ENCODE measurements at places on chromosomes 1 and 21.

DNA sequence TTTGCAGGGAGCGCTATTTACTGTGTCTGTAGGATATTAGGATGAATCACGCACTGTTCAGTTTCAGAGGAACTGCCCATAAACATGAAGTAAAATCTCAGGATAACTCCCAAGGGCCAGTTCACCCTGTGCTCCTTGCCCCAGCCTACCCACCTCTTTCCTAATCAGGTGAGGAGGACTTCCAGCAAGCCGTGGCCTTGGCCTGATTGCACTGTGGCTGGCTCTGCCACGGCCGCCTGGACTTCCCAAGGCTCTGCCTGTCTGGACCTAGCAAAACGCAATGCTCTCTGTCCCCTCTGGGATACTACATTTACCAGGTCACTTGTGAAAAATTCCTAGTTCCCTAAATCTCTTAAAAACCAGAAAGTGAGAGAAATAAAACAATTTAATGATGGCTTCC, 7.4 kb upstream of the ASCL5 start:
- no peak for DNase-seq

DNA sequence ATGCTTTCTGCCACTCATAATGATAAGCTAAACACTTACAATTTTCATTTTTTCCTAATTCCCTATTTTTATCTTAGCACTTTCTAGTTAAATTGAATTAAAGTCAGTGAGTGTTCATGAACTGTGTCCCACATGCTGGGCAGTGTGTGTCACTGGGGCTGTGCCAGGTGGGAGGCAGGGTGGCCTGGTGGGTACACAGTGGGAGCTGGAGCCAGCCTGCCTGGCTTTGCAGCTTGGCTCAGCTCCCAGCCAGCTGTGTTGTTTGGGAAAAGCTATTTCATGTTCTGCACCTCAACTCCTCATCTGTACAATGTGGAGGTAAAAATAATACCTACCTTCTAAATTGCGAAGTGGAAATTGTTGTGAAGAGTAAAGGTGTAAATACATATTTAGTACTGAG, 238.4 kb downstream of the PLA2G4A start:
- no peak for DNase-seq

GRCh38 chr1:185406691-185407009, 89.6 kb upstream of the IVNS1ABP start:
- DNase-seq, result no peak

DNA sequence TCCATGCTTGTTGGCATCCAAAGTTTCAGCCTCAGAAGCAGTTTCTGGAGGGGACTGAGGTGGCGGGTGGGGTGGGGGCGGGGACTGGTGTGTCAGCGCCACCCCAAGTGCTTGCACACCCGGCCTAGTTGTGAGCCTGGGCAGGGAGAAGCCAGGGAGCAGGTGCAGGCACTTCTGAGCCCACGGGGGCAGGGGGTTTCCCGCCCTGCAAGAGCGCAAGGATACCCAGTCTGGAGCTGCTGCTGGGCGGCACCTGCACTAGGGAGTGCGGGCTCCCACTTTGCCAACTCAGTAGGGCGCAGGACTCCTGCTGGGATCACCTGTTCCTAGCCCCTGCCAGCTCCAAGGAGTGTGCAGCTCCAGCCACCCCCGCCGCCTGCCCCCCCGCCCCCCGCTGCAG, 33.5 kb downstream of the MAGI3 start:
- no peak for DNase-seq

- DNase-seq, result no peak
Observed at GRCh38 chr1:60483509-60483908, 409.9 kb upstream of the C1orf87 start.

DNA sequence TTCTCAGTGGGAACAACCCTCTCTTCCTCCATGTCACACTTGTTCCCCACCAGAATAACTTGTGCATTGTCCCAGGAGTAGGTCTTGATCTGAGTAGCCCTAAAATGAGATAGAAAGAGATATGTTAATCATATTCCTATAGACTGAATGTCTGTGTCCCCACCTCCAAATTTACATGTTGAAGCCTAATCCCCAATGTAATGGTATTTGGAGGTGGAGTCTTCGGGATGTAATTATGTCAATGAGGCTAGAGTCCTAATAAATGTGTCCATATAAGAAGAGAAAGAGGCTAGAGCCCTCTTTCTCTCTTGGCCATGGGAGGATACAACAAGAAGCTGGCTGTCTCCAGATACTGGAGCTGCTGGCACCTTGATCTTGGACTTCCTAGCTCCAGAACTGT, 54.8 kb upstream of the NRDC start:
- no peak for DNase-seq

DNA sequence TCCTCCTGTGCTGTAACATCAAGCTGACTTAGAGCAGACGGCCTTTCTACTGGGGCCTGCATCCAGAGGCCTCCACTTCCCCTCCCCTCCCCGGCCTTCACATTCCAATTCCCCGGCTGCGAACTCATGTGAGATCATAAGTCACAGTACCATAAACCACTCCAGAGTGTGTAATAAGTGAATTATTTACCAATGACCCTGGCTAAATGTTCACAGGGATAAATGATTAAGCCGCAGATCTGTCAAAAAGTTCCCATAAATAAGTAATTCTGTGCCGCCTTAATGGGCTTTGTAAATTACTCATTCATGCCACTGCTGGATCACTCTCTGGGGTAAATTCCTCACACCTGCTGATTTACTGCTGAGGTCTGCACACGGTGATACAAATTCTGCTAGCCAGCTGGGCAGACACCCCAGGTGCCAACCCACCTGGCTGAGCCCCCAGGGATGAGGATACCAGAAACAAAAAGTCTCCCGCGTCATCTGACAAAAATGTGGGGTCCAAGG, 27.4 kb upstream of the KIRREL1 start:
- no peak for DNase-seq

- DNase-seq, result no peak
Observed at GRCh38 chr1:100452641-100453040, 85.3 kb upstream of the GPR88 start.

DNA sequence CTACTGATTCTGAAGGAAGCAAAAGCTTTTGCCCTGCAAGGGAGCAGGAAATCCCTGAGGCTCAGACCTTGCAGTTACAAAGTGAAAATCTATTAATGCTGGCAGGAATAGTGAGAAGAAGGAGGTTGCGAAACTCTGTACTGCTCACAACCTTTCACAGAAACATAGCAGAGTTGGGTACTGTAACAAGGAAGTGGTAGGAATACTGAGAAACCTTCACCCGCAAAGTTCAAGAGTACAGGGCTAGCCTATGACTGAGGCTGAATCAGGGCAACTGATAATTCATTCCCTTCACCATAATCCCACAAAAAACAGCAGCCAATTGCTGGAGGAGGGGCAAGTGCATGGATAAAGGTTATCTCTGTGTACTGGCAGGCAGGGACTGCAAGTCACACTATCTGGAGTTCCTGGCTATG, 23.9 kb upstream of the KCTD3 start:
- DNase-seq, result no peak

DNA sequence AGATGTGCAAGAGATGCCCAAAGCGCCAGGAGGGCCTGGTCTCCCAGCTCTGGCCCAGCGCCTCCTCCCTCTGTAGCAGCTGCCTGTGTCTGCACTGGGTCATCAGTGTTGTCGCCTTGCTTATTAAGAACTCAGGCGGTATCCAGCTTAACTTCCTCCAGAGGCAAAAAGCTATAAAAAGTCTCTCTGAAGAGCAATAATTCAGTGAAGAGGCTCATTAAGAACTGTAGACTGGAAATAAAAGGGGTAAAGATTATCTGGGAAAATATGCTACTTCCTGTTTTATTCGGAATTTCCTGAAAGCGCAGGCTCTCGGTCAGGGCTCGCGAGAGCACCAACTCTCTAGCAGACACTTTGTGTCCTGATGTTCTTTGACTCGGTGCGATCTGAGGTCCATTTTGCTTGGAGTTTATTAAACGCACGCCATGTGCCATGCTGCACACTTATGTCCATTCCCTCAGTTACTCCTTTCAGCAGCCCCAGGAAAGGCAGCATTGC, 70.4 kb downstream of the MRPS6 start:
- DNase-seq, result no peak

DNA sequence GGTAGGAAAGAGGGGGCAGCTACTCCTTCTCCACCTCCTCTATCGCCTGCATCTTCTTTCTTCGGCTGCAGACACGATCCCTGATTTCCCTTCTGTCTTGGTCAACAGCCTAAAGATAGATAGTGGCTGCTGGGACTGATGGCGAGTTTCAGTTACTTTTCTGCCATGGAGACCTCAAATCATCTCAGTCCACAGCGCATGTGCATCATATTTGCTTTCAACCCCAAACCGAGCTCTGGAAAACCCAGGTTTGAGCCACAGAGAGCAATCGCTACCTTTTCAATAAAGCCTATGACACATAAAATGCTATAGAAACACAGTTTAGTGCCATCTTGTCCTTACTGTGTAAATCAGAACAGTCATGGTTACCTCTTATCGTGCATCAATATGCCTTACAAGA, 142.9 kb upstream of the IRF2BP2 start:
- DNase-seq, result no peak

DNA sequence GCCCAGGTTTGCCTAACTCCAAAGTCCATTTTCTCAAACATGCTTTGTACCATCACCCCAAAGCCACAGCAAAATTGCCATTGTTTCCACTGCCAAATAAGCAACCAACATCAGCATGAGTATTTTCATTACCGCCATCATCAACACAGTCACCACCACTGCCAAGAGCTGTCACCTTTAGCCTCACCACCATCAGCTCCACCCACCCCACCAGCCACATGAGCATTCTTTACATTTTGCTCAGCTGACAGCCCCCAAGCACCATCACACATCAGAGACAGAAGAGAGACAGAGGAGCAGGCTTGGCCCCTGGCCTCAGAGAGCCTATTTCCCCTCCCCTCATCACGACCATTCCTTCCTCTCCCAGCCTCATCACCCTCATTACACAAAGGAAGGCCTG, 42.7 kb downstream of the TAS1R2 start:
- no peak for DNase-seq

DNA sequence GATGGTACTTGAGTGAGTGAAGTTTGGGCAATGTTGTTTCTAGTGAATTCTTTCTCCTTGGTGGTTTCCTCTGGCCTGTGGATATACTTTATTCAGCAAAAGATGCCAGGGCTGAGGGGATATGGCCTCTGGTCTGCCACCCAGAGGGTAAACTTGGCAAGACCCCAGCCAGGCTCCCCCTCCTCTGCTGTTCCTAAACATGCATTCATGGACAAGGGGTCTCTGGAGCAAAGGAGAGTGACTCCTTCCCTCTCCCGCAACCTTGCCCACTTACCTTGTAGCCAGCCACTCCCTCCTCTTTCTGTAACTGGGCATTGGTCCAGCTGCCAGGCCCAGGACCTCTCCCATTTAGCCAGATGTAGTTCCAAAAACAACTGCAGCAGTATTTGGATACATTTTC, 43.8 kb downstream of the RUNX3 start:
- no peak for DNase-seq

DNA sequence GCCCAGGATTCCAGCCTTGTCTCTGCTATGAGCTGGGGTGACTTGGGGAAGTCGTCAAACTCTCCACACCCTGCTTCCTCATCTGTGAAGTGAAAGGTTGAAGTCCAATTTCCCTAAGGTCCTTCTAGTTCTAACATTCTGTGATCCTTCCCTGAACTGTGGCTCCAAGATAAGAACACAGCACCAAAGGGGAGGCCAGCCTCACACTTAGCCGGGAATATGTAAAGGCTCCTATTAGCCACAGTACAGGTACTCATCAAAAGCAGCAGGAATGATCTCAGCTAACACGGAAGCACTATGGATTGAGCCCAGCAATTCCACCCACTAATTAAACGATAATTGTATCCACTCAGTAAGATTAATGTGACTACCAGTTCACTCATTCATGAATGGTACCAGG, 4.0 kb downstream of the SLC30A10 start:
- no peak for DNase-seq

- no peak for DNase-seq
Observed at GRCh38 chr21:36976228-36976861, 9.9 kb upstream of the HLCS start.

- DNase-seq, result no peak
Observed at GRCh38 chr1:85274969-85275453, 1.4 kb downstream of the BCL10 start.

DNA sequence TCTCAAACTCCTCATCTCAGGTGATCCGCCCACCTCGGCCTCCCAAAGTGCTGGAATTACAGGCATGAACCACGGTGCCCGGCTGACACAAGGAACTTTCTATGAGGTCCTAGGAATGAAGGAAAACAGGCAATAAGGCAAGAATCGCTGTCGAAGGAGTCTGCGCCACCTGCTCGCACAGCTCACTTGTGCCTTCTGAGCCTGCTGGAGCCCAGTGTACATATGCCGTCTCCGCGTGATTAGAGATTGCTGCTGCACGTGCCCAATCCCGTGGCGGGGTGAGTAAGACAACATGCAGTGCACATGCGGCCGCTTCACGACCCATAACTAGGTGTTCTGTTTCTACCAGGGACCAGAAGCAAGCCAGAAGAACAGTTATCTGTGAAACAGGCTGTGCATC, 24.3 kb downstream of the H3-3A start:
- no peak for DNase-seq

DNA sequence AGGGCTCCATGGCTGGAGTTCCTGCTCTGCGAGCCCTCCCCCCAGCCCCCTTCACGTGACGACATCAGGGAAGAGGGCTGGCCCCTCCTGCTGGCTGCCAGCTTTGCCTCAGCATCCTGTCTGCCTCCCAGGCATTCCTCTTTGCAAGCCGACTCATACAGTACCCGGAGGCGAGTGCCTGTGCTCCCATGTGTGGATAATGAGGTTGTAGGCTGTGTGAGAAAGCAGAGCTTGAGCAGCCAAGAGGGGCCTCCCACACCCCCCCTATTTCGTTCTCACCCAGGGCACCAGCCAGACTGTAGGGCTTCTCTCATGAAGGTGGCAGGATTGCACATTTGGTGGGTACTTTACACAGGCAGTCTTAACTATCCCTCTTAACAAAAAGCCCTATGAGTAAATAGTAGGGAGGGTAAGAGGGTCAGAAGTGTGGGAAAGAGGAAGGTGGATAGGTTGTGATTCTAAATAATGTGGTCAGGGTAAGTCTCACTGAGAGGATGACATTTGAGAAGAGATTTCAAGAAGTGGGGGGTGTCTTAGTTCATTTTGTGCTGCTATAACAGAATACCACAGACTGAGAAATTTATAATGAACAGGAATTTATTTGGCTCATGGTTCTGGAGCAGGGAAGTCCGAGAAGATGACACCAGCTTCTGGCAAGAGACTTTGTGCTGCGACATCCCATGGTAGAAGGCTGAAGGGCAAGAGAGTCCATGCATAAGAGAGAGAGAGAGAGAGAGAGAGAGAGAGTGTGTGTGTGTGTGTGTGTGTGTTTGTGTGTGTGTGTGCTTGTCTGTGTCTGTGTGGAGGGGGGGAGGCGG, 113.5 kb downstream of the OMA1 start:
- no peak for DNase-seq

Measured in activated CD4-positive, alpha-beta T cell treated with anti-CD3 and anti-CD28 coated beads, Interleukin-2, amount 50 U/mL, for 24 hours (primary cell).